AG04450 (cell line): ENCODE measurements at places on chromosomes 11 and 22.

DNA sequence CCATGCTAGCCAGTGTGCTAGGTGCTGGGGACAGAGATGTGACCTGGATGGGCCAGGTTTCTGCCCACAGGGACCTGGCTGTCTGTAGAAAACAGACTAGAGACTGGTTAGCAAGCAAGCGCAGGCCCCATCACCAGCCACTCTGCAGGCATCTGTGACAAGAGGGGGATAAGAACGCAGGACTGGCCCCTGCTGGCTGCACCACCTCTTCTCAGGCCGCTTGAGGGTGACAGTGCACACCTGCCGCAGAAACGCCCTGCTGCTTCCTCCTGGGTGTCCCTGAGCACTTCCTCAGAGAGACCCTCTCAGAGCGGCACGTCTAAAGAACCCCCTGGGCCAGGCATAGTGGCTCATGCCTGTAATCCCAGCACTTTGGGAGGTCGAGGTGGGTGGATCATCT is 5.9 kb upstream of the PICK1 start:
- DNase-seq = no peak

GRCh38 chr22:21739828-21740377 is 4.3 kb upstream of the YPEL1 start:
- no peak for DNase-seq

DNA sequence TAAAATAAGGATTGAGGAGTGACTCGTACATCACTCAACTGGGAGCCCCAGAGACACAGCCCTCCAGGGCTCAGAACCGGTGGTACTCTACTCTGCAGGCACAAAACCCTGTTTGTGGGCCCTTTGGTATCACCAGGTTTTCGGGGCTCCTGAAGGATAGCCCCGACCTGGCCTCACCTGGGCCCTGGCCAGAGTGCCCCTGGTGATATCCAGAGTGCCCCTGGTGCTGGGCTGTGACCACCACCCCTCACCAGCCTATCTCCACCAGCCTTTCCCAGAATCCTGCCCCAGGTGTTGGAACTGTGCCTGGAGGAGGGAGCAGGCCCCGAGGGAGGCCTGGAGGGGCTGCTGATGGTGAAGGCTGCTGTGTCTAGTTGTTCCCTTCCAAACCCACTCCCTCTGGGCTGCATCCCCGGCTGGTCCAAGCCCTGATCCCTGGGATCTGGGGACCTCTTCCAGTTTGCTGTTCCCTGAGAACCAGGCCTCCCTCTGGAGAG is 2.2 kb upstream of the GGT5 start:
- DNase-seq = no peak

GRCh38 chr11:99098751-99099150 is 78.0 kb downstream of the CNTN5 start:
- no peak for DNase-seq

GRCh38 chr11:5092821-5093585 is 23.6 kb downstream of the OR52E1 start:
- no peak for DNase-seq
